ENCODE measurements at places on chromosomes 5 and 9.

- DNase-seq = peak; percentile 82
Measured at GRCh38 chr9:122346478-122347347, 24.1 kb upstream of the PTGS1 start.

- DNase-seq = no peak
Measured at GRCh38 chr5:81626524-81626923, 124.4 kb downstream of the SSBP2 start.

GRCh38 chr5:86917117-86917579 lies 299.4 kb downstream of the COX7C start:
- DNase-seq = no peak

GRCh38 chr5:178454821-178455479 lies 135.2 kb downstream of the COL23A1 start:
- DNase-seq = no peak

- DNase-seq = no peak
Measured at GRCh38 chr5:80885396-80886000, 74.7 kb upstream of the RASGRF2 start.

- DNase-seq = no peak
Measured at GRCh38 chr5:73096239-73096575, 24.2 kb upstream of the TMEM171 start.

- no peak for DNase-seq
Measured at GRCh38 chr9:115980502-115980901, 173.1 kb upstream of the PAPPA start.

- no peak for DNase-seq
Measured at GRCh38 chr9:98215271-98215670, 22.8 kb upstream of the CORO2A start.

DNA sequence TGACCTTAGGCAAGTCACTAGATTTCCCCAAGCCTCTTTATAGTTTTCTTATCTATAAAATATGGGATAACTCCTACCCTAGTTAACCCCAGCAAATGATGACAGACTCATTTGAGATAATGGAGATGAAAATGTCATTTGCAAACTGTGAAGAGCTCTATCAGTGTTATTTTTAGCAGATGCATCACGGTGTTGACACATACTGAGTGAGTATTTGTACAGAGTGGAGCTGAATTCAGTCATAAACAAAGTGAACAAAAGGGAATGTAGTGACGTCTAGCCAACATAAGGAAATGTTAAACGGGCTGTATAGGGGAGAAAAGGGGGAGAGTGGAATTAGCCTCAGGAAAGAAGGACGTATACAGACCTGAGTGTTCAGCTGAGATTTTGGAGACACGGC lies 75.9 kb downstream of the NMUR2 start:
- DNase-seq = no peak
